ENCODE measurements at places on chromosomes 3 and 15.

DNA sequence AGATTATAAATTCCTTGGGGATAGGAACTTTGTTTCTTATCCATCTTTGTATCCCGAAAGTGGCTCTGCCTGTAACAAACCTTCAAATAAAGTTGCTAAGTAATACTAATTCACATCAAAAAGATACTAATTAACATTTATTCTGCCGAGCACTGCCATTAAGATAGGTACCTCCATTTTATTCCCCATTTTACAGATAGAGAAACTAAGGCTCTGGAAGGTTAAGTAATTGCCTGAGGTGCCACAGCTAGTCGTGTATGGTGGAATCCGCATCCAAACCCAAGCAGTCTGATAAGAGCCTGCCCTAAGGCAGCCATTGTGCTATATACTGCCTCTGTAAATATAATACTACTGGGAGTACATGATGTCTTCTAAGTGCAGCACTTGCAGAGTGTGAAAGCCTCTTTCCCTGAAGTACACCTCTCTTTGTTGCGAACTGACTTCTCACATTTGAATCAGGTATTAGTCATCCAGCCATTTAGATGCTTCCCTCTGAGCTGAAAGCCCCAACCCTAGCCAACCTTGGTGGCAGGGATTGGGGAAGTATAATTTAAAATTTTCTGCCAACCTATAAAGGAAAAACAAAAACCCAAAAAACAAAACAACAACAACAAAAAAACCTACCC is 78.5 kb upstream of the CHD2 start:
- ATAC-seq: peak; percentile 16

DNA sequence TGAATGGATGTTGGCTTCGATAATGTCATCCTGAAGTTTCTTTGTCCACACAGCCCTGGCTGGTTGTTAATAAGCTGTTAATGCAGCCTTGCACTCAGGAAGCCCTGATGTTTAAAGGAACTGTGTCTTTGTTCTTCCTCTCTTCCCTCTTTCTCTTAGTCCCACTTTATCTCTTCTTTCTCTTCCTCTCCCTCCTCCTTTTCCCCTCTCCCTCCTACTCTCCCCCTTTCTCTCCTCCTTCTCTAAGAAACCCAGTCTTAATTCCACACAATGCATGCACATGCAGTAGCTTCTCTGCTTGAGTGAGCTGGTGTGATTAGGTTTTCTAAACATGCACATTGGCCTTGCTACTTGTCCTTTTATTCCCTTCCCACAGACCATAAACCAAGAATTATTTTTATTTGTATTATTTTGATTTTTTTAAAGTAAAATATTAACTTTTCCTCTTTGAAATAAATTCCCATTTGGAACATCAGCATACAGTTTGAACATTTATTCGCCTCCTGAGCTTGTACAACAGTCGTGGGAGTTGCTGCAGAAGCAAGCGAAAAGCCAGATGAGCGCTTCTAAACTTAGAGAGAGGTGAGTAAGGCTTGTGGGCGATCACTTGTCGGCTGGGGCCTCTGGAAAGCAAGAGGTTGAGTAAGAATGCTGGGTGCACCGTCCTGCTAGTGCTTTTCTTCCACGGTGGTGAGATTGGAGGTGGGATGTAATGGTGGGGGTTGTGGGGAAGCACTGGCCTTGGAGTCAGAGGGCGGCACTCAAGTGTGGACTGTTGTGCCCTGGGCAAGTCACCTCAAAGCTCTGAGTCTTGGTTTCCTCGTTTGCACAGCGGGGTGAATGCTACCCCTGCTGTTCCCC is 7.2 kb downstream of the GHRL start:
- no peak for ATAC-seq

DNA sequence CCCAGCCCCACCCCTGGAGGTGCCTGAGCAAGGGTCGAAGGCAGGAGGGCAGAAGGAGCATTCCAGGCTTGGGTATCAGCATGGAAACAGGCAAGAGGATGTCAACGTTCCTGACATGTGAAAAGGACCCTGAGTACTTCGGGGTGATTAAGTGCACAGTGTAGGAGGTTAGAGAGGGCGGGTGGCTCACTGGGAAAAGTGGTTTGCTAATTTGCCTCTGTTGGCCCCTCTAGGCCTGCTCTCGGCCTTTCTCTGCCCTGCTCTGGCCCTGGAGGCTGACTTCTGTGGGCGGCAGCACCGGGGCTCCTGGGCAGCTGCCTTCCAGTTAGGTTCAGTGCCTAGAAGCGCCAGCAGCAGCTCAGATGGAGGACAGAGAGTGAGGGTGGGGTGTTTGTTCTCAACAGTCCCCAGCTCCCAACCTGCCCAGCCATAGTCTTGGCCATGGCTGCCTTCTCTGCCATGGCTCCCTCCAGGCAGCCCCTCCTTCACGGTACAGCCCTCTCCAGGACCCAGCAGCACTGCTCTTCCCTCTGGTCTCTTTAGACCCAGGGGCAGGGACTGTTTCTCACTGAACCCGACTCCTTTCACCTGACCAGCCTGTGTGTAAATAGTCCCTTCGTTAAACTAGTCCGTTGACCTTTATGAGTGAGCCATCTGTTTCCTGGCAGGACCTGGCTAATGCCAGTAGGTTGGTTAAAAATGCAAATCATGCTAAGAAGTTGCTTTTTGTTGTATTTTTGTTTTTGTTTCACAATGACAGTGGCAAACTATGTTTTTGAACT is 107.1 kb upstream of the TPM1 start:
- no peak for ATAC-seq

DNA sequence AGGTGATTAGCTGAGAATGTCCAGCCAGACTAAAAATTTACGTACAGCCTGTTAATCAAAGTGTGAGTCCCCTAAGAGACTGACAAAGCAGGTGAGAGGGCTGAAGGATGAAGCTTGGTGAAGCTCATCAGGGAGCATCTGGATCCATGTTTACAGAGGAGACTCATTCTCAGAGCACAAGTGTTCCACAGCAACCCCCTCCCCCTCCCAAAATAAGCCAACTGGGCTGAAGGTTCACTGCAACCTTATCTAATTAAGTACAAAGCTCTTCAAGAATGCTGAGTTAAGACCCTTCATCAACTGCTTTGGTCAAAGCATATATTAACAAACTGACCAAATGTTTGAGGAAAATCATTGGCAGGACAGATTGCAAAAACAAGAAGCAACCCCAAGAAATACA is 262.6 kb upstream of the ZNF385D start:
- ATAC-seq: no peak

DNA sequence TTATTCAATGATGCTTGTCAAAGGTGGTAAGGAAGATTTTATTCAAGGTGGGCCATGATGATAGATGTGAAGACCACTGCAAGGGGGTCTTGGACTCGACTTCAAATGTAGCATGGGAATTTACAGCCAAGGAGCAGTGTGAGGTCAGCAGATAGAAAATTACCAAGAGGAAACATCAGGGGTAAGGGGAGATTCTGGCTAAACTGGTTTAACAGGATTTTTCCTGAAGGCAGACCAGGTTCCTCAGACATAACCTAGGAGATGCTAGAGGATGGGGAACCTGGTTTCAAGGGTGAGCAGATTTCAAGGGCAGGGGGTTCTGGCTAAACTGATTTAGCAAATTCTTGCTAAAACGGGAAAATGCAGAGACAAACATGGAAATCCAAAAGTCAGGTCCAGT is 464.9 kb downstream of the TAFA4 start:
- ATAC-seq: no peak

- no peak for ATAC-seq
Measured at GRCh38 chr3:184874709-184875644, 63.0 kb downstream of the VPS8 start.

GRCh38 chr15:94970096-94970495 is 738.7 kb downstream of the MCTP2 start:
- ATAC-seq: no peak

DNA sequence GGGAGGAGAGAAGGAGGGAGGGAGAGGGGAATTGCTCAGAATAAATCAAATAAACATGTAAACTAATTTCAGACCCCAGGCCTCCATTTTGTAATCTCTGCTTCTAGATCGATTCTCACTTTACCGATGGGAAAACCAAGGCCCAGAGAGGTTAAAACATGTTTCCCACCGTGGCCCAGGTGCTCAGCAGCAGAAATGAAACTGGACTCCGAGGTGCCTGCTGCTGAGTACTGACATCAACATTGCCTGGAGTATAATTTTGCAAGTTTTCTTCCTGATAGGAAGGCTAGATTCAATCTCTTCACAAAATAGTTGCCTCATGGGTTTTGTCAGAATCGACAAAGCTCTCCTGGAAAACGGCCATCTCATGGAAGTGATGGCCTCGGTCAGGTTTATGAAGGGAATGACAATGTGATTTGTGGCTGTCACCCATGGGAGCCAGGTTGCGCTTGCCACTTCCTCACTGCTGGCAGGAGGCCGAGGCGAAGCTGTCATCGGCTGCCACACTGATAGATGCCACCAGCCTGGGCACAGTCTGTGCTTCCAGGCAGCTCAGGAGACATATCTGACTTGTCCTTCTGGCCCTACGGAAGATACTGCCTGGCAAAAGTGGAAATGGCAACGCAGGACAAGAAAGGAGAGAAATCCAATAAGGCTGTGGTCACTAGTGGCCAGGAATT is 133.1 kb upstream of the LRRN1 start:
- no peak for ATAC-seq

- ATAC-seq: no peak
Measured at GRCh38 chr3:110856916-110857315, 214.7 kb upstream of the NECTIN3 start.

DNA sequence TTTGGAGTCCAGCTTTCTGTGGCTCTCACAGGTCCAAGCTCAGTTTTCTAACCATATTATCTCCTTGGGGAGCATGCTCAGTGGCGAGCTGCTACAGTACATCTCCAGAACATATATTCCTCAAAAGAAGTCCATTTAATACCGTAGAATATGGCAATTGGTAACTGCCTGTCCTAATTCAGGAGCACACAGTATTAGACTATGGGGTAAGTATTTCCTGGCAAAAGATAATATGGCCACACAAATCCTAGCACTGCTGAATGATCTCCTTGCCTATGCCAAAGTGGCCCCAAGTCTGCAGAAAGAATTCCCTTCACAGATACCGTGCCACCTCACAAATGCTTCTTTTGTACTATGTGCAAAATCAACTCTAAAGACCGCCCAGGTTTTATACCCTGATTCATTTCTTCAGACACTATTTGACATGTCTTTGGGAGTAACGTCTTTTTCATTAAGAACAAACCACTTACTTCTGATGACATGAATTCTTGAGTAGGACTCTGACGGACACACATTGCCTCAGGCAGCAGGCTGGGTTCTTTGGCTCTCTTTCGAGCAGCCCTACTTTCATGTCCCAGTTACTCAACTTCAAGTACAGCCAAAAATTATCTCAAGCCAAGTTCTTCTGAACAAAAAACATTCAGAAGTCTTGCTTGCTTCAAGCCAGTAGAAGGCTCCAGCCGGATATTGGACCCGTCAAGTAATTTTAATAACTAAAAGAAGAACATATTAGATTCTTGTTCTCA is 368.3 kb upstream of the DCBLD2 start:
- no peak for ATAC-seq

- ATAC-seq: no peak
Measured at GRCh38 chr3:42980909-42981308, 1.8 kb downstream of the GASK1A start.

DNA sequence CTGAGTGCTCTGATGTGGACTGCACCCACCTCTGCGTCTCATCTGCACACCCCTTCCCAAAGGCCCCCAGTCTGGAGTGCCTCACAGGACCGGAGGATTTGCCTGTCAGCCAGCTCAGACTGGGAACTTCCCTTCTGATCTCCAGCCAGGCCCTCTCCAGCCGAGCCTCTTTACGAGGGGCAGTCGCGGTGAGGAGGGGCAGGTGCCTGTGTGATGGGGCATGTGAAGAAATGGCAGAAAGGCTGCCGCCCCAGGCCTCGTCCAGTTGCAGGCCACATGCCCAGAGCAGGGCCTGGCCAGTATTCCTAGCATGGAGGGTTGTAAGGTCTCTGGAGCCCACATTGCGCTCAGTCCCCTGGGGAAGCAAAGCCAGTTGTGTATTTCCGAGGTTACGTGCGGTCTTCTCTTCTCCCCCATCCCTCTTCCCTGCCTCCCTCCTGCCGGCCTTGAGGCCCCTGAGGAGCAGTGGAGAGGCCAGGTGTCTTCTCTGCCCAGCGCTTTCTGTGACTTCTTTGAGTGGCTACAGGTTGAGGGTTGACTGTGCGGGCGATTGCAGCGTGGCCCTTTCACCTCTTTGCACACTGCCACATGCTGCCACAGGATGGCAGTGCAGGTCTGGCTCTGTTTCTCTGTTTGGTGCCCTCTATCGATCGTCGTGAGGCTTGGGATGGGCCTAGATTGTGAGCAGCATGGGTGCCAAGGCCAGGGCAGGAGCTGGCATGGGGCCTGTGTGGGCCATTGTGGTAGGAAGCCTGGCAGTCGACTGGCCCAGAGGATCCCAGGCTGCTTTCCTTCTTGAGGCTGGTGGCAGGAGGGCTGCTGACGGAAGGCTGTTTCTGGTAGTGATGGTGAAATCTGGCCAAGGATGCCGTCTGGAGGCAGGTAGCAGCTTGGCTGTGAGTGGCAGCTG is 5.3 kb downstream of the CLK3 start:
- ATAC-seq: peak; percentile 34

DNA sequence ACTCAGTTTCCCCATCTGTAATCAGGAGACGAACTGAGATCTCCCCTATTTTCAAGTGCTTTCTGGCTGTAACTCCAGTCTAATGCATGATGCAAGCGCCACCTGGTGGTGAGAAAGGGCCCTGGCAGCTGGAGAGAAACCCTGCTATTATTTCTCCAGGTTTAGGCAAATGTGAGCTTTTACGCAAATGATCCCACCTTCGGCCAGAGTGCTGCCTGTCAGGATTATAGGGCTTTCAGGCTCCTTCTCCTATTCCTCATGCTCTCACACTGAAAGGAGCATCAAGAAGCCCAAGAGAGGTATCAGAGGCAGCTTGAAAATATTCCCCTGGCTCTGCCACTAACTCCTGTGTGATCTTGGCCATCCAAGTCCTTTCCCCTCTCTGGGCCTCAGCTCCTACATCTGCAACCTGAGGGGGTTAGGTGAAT is 93.9 kb upstream of the RASGRF1 start:
- ATAC-seq: peak; percentile 71

DNA sequence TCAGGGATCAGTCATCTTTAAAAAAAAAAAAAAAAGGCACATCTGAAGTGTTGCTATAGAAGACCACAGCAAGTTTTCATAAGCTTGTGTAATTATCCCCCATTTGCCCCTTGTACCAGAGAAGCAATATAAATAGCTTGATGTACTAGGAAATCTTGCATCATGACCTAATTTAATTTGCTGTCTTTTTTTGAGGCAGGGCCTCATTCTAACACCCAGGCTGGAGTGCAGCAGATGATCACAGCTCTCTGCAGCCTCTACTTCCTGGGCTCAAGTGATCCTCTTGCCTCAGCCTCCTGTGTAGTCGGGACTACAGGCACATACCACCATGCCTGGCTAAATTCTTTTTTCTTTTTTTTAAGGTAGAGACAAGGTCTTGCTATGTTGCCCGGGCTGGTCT is 88.7 kb downstream of the ARIH1 start:
- ATAC-seq: no peak

- ATAC-seq: no peak
Measured at GRCh38 chr3:128621234-128621633, 29.4 kb downstream of the RPN1 start.
